ENCODE measurements at places on chromosomes 13 and 19.

GRCh38 chr13:40407567-40407966, 258.9 kb downstream of the FOXO1 start:
- DNase-seq = no peak

DNA sequence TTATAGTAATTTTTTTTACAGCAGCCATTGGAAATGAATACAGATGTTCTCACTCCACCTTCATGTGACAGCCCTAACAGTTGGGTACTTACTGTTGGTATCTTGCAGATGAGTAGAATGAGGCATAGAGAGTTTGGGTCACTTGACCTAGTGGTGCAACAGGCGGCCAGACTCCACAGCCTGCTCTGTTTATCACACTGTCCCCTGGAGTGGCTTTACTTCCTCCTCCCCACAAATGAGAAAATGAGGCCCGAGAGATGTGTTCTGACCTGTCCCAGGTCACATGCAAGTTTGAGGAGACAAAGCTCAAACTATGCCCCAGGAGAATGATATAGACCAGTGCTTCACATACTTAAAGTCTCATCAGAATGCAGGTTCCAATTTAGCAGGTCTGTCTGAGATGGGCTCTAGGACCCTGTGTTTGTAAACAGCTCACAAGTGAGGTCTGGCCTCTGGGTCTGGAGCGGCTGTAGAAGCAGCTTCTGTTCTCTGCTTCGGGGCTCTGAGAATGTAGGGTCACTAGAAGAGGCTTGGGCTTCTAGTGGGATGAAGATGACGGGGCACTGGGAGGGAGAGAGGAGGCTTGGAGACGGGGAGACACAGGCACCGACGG, 37.4 kb upstream of the RCBTB2 start:
- DNase-seq = no peak

- DNase-seq = no peak
Measured at GRCh38 chr19:28596561-28597071, 616.3 kb downstream of the UQCRFS1 start.

DNA sequence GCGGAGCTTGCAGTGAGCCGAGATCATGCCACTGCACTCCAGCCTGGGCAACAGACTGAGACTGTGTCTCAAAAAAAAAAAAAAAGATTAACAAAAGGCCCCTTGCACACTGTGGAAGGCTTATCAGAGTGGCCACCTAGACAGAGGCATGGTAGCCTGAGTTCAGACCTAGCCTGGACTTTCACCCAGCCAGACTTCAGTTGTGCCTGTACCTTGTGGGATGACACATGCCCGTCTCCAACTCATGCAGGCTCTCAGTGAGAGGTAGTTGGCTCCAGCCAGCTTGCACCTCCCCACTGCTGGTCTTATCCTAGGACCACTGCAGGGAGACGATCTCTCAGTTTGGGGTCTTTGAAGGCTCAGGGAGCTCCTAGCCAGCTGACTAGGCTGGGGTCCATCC, 52.2 kb downstream of the GATAD2A start:
- DNase-seq = no peak

- peak; percentile 71 for DNase-seq
Measured at GRCh38 chr13:45511310-45512097, 46.8 kb downstream of the COG3 start.

DNA sequence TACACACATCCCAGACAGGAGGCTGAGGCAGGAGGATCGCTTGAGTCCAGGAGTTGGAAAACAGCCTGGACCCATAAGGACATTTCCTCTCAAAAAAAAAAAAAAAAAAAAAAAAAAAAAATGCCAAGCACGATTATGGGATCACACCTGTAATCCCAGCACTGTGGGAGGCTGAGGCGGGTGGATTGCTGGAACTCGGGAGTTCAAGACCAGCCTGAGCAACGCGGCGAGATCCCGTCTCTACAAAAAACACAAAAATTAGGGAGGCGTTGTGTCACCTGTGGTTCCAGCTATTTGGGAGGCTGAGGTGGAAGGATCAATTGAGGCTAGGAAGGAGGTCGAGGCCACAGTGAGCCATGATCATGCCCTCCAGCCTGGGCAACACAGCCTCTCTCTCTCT, 973 bp upstream of the OCEL1 start:
- no peak for DNase-seq

GRCh38 chr19:7544626-7545025, 9.1 kb downstream of the PNPLA6 start:
- no peak for DNase-seq

GRCh38 chr13:110228936-110229904, 77.7 kb downstream of the COL4A1 start:
- DNase-seq = no peak

DNA sequence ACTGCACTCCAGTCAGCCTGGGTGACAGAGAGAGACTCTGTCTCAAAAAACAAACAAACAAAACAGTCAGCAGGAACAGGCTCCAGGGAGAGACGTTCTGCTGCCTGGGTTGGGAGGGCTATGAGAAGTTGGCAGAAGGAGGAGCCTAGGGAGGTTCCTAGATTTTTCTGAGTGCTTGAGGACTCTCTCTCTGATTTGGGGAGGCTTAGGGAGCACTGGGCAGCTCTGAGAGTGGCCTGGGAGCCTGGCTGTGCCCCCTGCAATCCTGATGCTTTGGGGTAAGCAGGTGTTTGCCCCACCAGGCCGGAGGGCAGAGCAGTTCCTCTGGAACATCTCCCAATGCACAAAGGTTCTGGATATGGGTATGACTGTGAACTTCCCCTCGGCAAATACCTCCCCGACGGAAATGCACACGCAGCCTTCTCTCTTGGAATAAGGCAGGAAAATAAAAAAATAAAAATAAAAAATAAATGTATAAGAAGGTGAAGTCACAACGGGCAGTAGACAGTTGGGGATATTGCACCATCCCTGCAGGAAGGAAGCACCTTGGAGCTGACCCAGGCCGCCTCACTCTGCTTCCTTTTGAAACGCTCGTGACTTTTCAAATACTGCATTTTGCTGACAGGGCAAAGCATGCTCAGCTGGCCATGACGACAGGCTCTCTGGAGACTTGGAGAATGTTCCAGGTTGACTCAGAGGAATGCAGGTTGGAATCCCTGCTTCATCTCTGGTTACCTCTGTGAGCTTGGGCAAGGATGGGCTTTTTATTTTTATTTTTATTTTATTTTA, 26.5 kb upstream of the HOMER3 start:
- peak; percentile 64 for DNase-seq

DNA sequence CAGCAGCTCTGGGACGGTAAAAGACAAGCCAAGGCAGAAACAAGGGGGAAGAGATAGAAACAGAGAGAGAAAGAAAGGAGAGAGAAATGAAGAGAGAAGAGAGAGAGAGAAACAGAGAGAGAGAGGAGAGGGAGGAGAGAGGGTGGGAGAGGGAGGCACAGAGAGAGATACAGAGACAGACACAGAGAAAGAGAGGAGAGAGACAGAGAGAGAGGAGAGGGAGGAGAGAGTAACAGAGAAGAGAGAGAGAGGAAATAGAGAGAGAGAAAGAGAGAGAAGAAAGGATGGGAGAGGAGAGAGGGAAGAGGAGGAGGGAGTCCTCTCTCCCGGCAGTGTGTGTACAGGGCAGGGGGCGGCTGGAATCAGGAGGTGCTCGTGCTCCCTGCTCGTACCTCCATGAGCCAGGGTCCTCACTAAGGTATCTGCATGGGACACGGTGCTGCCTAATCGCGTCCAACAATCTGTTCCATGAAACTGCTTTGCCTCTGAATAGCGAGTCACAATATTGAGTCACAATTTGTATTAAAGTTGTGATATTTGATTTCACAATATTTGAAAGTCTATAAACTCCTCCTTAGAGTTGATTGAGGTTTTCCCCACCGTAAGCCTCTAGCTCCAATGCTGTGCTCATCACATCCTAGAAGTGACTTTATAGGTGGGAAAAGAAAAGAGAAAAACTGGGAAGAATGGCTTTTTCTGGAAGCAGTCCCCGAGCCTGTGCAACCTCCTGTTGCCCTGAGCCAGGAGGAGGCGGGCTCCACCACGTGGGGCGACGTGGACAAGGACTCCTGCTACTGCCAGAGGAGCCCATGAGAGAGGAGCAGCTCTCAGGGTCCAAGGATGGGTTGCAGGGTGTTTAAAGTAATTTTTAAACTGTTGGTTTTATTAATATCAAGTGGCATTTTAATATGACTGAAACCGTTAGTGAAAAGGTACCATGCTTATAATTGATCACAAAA, 81.7 kb upstream of the ARHGEF7 start:
- no peak for DNase-seq

DNA sequence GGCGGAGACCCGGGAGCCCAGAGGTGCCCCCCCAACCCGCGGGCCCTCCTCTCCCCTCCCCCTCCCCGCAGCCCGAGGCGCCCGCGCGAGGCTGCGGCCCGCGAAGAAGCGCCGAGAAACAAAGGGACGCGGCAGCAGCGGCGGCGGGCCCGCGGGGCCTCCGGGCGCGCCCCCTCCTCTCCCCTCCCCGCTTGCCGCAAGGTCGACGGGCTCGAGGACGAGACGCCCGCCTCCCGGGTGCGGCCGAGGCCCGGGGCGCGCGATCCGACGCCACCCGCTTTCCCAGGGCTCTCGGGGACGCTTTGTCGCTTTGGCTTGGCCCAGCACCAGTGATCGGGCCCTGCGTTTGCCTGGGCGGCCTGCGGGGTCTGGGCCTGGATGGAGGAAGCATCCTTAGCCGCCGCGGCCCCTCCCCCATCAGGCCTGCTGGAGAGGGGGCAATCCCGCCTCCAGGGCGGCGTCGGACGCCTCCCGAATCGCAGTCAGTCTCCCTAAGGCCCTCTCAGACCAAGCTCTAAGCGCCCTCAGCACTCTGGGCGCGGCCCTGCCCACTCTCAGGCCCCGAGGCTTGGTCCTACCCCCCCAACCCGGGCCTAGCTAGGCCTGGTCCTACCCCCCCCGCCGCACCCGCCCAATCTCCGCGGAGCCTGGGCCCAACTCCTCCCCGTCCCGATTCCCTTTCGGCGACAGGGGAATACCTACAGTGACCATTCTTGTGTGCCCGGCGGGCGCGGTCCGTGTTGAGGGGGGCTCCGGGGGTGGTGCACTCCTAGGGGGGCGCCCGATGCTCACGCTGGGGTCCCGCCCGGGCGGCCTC, 740 bp downstream of the ELAVL3 start:
- DNase-seq = no peak

GRCh38 chr13:76808927-76809326, 77.3 kb downstream of the KCTD12 start:
- no peak for DNase-seq

DNA sequence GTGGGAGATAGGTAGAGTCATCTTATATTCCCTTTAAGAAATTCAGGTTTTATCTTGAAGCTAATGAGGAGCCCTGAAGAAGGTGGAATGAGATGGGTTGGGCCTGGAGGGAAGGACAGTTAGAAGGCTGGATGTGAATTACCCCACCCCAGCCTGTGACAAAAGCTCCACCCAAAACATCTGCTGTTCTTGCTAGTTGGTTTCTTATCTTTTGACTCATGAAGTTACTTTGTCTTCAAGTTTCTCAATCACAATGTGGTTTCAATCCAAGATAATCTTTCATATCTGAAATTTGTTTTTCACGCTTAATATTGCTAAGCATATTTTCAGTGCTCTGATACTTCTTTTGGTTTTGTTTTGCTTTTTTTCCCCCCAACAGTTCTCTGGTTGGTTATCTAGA, 38.3 kb upstream of the HMGB1 start:
- DNase-seq = no peak
